ENCODE measurements at places on chromosomes 7 and 10.

DNA sequence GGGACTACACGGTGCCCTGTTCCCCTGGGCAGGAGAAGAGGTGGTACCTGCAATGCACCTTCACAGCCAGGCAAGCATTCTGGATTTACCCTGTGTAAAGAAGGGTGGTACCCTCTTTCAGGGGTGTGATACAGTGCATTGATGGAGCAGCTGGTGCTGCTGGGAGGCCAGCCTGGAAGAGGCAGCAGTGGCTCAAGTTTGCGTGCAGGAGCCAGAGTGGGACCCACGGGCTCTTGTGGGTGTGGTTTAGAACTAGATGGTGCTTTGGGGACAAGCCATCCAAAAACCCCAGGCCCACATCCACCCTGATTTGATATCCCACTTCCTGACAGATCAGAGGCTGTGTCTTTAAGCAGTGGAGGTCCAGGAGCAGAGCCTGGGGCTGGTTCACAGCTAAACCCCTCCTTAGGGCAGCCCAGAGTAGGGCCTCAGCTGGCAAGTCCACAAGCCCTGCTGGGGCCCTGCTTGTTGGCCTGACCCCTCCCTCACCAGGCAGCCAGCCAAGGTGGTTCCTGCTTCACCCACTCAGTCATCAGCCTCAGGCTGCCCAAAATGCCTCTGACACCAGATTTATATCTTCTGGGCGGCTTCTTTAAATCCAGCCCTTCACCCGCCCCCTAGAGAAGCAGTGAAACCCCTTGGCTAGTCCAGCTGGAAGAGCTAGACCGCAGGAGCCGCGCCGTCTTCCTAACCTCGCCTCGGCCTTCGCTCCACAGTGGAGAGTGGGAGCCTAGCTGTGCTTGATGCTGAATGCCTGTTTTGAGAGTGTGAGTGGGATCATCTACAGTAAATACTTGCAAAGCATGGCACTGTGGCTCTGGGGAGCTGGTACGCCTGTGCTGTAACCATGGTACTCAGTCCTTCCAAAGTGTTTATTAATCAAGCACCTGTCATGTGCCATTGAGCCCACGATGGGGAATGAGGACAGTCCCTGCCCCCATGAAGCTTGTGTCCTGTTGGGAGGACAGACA lies 1.4 kb upstream of the ASIC3 start:
- DNase-seq, result no peak

DNA sequence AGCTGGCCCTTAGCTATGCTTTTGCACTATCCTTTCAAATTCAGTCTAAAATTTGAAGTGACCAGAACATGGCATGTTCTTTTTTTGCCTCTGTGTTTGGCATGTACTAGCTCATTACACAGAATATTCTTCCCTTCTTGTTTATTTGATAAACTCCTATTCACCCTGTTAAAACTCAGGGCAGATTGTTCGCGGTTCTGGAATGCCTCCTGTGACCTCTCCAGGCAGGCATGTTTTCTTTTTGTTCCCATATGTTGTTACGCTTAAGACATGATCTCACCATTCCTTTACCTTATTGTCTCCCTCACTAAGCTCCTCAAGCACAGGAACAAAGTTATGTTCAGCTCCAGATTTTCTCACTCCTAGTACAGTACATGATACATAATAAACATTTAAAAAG lies 181.7 kb downstream of the CCSER2 start:
- no peak for DNase-seq

GRCh38 chr7:26658389-26659084 lies 205.9 kb downstream of the SKAP2 start:
- DNase-seq, result no peak

DNA sequence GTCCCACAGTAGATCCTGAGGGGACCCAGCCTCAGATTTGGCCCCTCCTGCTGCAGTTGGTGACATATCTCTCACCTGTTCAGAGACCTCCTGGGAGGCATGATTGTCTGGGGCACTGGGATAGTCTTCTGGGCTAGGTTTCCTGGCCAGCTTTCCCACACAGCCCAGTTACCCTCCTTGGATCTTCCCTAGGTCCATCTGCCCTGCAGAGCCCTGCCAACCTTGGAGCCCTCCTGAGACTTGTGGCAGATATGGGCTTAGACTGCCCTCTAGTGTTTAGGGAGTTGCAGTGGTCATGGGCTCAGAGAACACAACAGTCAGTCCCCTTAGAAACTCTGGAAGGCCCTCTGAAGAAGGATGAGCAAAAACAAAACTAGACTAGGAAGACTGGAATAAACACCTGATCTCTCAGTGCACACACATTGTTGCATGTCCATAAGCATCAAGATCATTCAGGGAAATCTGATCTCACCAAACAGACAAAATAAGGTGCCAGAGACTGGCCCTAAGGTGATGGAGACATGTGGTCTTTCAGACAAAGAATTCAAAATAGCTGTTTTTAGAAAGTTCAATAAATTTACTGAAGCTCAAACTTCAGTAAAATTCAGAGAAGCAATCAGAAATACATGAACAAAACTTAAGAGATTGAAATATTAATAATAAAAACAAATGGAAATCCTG lies 324.6 kb downstream of the ATRNL1 start:
- DNase-seq, result peak; percentile 72

DNA sequence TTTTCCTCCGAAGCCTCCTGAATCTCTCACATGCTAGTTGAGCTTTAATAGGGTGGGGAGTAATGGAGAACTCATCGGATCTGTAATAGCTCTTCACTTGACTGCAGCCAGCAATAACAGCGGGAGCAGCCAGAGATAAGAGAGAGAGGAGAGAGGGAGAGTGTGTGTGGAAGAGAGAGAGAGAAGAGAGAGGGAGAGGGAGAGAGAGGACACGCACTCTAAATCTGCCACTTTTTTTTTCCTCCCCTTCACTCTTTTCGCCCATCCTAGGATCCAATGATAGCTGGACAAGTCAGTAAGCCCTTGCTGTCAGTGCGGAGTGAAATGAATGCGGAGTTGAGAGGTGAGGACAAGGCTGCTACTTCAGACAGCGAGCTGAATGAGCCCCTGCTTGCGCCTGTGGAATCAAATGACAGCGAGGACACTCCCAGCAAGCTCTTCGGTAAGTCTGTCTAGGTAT lies 107.9 kb downstream of the POU6F2 start:
- no peak for DNase-seq

DNA sequence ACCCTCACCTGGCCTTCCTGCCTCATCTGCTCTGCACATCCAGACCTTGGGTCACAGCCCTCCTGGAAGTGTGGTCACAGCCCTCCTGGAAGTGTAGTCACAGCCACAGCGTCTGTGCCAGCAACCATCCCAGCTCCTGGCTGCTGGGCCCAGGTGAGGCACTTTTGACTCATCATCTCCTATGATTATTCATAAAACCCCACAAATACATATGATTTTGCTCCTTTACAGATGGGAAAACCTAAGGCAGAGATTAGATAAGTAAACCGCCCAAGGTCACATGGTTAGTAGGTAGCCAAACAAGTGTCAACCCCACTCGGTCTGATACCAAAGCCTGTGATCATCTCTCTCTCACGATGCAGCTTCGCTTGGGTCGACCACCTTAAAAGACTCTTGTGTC lies 94.3 kb downstream of the PRLHR start:
- DNase-seq, result no peak

DNA sequence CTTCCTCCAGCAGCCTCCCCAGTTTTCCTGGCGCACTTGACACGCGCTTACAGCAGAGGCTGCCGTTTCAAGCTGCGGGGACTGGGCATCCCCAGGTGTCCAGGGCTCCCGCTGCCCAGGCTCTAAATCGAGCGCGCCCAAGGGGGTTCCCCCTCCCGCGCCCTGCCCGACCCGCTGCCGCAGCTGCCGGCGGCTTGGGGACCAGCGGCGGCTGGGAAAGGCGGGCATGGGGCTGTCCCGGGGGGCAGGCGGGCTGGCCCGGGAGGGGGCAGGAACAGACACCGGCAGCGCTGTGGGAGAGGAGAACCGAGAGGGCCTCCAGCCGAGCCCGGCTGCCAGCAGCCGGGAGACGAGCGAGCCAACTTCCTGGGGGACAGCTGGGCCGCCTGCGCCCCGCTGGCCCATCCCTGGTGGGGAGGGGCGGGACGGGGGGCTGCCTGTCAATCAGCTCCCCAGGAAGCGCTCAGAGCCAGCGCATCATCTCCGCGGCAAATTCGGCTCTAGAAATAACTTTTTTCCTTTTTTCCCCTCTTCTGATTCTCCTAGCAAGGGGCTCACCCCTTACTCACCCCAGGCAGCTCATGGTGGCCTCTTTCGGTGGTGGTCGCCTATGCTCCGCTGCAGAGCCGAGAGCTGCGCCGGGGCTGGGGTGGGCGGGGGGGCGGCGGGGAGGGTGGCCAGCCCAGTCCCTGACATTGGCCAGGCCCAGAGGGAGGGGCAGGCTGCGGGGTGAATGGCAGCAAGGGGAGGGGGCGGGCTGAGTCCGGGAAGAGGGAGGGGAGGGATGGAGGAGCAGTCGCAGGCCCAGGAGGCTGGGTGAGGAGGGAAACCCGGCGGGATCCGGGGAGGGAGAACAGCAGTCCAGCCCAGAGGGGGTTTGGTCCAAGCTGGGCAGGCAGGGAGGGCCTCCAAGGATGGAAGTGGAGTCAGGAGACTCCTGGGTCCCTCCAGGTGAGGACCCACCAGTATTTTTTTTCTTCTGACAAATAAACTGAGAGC lies 14.7 kb downstream of the GRID2IP start:
- DNase-seq, result no peak

DNA sequence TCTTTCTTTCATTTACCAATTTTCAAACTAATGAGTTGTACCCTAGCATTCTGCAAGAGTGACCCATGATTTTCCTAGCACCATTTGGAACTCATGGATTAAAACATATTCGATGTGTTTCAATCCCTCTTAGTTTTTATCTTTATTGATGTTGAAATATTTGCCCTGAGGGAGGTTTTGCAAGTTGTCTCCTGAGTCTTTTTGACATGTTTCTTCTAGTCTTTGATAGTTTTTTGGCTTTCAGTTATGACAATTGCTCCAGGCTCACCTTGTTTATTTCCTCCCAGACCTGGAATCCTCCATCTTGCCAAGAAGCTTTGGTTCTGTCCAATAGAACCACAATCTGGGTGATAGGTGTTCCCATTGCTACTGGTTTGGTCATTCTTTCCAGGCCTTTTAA lies 327.8 kb downstream of the WDR11 start:
- no peak for DNase-seq

Measured in GM12865 (cell line).